Activated CD8-positive, alpha-beta memory T cell treated with anti-CD3 and anti-CD28 coated beads, Interleukin-2, amount 10 ng/mL, durations not matched to agents 7 days and 5 days (primary cell): ENCODE measurements at places on chromosomes 4 and X.

DNA sequence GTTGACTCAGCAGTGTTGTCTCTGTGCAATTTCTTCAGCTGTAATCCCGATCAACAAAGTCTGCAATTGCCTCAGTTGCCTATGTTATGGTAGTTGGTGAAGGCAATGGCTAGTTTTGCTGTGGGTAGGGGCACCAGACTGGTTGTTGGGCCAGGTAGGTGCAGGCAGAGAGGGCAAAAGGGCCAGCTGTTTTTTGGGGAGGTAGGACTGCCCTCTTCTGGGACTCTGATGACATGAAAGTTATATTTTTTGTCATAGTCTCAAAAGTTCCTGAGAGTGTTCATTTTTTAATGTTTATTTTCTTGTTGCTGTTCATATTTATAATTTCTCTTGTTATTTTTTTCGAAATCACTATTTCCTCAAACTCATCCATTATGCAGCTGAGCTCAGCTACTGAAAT is 25.1 kb downstream of the DCAF12L2 start:
- no peak for DNase-seq

DNA sequence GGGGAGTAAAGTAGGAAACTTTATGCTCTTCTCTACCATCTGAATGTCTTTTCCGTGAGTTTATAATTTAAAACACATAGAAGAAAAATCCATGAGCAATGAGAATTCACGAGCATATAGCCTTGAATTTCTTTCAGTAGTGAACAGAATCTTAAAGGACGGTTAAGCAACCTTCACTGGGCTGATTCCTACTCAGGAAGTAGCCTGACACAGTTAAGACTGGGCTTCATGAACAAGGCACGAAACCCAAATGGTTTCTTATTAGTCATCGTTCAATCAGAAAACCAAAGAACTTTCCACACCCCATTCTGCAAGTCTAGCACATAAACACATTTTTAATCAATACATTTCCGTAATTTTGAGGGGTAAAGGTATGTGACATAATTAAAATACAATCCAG is 95.8 kb downstream of the SH3KBP1 start:
- no peak for DNase-seq

DNA sequence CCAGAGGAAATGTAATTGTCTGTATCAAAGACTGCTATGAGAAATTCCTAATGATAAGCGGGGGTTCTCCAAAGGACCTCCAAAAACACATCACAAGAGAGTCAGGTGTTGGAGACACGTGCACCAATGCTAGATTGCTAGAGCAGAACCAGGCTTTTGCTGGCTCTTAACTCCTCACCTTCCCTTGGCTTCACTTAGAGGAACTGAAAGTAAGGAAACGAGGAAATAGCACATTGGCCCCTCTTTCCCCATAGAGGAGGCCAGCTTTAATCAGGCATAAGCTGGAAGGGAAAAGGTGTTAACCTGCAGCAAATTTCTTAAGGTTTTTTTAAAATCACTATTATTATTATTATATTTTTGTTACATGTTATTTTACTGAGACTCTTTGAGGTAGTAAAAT is 13.6 kb downstream of the OTC start:
- DNase-seq, result no peak

DNA sequence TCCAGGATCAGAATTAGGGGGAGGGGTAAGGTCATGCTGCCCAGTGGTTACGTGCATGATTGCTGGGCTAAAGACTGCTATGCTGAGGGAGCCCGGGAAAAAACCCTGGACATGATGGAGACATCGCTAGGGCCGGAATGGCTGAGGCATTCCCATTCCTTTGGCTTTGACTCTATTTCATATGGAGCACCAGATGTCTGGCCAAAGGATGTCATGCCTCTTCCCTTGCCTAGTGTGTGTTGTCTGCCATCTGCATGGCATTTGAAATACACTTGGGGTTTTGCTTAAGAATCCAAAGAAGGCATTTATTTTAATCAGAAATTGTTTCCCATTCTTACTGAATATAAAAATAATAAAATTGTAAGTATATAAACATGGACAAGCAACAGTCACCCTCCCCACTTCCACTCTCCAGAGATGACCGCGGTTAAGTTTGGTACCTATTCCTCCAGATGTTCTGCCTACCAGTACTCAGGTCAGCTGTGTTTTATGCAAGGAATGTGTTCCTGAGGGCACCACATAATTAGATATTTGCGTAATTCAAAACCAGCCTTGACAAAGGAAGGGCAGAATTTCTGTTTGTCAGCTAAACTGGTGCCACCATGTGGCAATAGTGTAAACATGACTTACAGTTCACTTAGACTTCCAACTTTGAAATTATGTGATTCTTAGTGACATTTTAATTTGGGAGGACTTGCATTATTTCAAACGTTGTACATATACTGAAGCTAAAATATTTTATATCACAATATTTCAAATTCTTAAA is 105.9 kb downstream of the CT47B1 start:
- no peak for DNase-seq

DNA sequence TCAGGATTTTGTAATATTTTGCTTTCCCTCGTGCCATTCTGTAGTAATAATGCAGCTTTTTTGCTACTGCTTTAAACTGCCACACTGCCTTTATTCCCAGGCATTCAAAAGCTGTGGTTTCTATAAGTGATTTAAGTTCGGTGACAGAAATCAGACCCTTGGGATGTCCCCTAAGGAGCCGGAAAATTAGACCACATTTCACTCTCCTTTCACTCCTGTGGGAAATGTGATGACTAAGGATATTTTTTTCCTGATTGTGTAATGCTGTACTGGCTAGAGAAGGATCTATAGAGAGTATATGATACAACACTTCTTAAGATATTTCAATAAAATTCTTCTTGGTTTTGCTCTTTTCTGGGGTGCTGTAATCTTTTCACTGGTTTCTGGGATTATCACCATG is 24.4 kb downstream of the UGT2A3 start:
- DNase-seq, result no peak

GRCh38 chr4:115454228-115454627 is 340.8 kb upstream of the NDST4 start:
- no peak for DNase-seq

DNA sequence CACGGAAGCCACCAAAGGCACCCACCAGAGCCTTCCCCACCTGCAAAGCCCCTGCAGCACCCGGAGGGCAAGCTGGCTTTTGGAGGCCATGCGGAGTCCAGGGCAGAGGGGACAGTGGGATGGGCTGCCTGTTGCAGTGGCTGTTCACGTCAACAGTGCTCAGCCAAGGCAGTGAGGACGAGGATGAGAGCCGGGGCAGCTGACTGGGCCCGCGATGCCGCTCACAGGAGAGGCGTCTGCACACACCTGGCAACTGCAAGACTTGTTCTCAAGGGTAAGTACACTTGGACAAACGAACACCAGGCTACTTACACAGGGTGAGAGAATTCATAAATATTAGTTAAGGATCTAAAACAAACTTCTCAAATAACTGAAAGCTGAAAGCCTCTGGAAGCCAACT is 19.6 kb downstream of the FGFR3 start:
- DNase-seq, result no peak
